ENCODE measurements at places on chromosomes 3 and 15.

DNA sequence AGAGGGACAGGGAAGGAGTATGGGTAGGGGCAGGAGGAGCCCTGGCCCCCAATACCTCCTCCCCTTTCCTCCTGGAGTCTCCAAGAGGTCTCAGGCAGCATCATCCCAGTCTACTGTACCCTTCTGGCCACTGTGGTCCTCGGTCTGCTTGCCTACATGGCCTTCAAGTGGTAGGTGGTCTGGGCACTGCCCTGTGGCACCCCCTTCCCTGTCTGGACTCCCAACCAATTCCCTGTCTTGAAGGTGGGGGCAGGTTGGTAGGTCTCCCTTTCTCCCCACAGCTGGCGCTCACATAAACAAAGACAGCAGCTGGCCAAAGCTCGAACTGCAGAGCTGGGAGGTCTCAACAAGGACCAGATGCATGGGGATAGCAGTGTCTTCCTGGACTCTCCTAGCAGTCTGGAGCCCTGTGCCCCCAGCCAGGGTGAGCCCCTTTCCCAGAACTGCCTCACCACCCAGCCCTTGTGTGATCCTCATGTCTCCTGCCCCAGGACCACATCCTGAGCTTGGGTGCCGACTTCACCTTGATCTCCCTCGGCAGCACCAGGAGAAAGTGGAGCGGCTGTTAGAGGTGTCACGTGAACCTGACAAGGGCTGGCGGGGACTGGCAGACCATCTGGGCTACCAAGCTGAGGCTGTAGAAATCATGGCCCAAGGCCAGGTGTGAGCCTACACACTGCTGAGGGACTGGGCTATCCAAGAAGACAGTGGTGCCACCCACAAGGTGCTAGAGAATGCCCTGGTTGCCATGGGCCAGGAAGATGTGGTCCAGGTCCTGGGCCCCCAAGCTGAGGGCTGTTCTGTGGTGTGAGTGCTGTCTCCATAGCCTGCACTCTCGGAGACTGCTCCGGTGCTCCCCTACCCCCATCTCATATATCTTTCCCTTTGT, 33.1 kb downstream of the NBEAL2 start:
- DNase-seq = peak; percentile 55

DNA sequence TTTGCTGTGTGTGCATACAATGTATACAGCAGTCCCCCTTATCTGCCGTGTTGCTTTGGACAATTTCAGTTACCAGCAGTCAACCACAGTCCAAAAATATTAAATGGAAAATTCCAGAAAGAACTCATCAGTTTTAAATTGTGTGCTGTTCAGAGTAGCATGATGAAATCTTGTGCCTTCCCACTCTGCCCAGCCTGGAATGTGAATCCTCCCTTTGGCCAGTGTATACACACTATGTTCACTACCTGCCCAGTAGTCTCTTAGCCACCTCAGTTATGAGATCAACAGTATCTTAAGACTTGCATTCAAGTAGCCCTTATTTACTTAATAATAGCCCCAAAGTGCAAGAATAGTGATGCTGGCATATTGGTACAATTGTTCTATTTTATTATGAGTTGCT, 133.6 kb upstream of the ABHD17C start:
- DNase-seq = no peak

DNA sequence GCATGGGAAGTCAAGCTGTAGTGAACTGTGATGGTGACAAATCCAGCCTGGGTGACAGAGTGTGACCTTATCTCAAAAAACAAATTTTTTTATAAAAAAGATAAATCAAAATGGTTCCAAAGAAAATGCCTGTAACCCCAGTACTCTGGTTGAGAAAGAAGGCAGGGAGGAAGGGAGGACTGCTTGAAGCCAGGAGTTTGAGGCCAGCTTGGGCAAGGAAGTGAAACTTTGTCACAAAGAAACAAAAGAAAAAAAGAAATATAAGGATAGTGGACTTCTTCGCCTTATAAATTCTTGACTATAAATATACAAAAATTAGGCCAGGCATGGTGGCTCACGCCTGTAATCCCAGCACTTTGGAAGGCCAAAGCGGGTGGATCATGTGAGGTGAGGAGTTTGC, 34.1 kb downstream of the SMARCC1 start:
- DNase-seq = no peak

DNA sequence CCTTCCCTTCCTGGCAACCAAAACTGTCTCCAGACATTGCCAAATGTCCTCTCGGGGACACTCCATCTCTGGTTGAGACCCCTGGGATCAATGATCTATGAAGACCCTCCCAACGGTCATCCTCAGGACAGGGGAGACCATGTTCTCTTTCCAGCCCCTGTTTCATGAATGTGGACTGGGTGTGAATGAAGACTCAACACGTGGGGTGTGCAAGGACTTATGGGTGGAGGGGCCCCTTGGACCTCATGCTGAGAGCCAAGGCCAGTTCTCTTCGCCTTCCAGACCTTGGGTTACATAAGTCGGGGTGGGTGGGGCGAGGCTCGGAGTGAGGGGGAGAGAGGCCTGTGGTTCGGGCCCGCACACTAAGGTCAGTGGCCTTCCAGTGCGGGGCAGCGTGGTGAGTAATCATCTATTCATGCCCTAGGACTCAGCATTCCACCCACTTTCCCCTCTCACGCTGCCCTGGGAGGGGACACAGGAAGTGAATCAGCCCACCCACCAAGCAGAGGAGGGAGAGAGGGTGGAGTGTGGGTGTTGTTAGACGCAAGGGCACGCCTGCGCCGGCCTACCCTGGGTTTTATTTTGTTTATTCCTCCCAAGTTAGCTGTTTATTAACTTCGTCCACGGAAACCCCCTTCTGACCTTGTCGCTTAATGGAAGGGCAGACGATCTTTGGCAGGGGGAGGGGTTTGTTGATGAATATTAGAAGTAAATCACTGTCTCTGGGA, 6.7 kb downstream of the PAQR5 start:
- no peak for DNase-seq

GRCh38 chr15:67373971-67374370, 119.4 kb downstream of the IQCH start:
- no peak for DNase-seq

- no peak for DNase-seq
Observed at GRCh38 chr3:16439163-16439847, 74.2 kb downstream of the RFTN1 start.

DNA sequence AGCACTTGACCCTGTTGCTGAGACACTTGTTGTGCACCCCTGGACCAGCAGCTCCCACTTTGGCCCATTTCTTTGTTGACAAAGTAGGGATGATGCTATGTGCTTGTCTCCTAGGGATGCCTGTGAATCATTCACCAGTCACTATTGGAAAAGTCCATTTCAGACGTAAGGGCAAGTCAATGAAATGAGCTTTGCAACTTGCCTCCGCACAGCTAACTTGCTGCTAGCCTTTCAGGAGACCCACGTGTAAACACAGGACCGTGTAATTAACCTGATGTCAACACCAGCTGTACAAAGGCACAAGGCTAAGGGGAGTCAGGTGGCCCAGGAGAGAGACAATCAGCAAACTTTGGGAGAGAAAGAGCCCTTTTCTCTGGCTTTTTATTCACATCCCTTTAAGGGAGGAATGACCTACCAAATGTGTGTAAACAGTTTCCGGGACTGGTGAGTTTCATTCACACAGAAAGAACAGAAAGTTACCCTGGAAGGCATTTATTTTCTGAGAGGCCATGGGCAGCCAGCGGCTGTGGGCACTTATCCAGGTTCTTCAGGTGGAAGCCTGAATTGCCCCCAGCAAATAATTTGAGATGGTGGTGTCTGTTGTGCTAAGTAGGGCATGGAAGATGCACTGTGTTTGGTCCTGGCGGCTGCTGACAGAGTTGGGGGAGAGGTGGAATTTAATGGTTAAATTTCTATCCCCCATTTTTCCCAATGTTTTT, 54.0 kb downstream of the TIPARP start:
- no peak for DNase-seq

DNA sequence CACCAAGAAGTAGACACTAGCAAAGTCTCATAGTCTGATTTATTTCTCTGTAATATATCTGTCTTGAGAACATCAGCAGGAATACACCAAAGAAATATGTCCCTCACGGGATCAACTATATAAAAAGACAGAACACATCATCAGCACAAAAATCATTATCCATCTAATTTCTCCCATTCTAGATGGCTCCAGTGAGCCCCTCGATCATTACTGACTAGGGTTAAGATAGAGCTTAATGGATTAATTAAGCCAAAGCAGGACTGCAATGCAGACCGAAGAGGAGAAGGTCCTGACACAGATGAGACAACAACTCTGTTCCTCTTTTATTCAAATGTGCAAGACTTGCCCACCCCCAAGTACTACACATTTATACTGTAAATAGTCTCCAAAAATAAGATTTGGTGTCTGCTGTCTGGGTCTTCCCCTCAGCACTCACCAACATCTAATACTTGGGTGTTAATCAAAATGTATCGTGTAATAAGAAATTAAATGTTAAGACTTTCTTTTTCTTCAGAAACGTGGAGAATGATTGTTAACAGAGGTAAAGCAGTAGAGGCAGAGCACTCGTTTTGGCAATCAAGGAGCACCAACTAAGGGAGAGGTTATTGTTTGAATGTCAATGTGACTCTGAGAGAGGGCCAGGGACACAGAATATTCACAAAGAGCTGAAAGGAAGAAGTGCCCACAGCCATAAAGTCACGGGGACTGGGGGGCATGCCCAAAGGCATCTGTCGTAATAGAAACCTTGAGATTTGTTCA, 133.6 kb downstream of the TIGIT start:
- no peak for DNase-seq

- DNase-seq = no peak
Observed at GRCh38 chr3:40518067-40518466, 6.7 kb upstream of the ZNF621 start.

DNA sequence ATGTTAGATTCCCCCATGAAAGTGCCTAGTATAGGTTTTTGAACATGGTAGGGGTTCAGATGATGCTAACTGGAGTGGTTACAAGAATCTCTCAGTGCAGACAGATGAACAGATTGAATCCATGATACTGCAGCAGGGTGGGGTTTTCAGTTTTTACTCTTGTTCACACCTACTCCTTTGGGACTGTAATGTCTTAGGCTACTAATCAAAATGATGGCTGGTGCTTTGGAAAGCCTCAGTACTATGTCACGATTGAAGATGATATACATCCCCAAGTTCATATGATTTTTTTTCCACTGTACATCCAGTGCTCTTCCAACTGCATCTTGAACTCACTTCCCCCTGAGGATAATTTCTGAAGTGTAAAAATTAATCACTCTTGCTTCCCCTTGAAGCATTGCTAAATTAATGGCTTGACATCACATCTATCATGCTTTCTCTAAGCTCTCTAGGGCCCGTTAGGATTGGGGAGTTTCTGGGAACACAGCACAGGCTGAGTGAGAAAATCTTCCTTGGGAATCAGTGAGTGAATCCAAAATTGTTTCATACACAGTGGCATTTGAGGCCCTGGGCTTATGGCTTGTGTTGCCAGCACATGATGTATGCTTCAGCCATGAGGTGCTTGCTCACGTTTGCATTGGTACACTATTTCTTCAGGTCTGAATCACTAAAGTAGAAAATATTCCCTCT, 115.0 kb upstream of the TPRG1 start:
- no peak for DNase-seq

All from activated CD8-positive, alpha-beta memory T cell treated with anti-CD3 and anti-CD28 coated beads, Interleukin-2, amount 50 U/mL, for 48 hours (primary cell).